Osteoblast (primary cell): ENCODE measurements at places on chromosomes 1 and 21. TPM values are rescaled to one million over a fixed set of nuclear protein-coding genes. Genes with fewer than 3 reads are reported as not detected.

Gene SPRR1B
- total RNA-seq = not detected in 2 replicates

- peak; percentile 37 for DNase-seq
Measured at GRCh38 chr1:20143318-20143717, 4.2 kb downstream of the PLA2G2F start.

- peak; percentile 96 for DNase-seq
Measured at GRCh38 chr1:111203681-111204200, 3.3 kb upstream of the DENND2D start.

Gene IFNLR1
- total RNA-seq = under 0.01 TPM in 1 of 2 replicates, not detected in the other

DNA sequence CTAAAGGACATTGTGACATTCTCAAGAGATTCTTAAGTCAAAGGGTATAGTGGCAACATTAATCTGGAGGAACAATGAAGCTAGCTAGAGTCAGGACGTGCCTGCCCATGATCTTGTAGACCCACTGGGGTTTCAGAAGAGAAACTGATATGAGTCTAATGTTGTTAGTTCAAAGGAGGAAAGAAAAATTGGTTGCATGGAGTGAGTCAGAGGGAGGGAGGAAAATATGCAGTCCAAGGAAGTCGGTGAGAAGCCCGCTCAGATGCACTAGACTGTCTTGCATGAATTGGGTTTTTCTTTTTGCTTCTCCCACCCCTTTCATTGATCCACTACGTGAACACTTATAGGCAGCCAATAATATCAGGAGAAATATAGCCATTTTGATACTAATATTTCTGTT, 53.8 kb upstream of the SYT14 start:
- DNase-seq = peak; percentile 86

Gene VSIG8
- total RNA-seq = not detected in 2 replicates

DNA sequence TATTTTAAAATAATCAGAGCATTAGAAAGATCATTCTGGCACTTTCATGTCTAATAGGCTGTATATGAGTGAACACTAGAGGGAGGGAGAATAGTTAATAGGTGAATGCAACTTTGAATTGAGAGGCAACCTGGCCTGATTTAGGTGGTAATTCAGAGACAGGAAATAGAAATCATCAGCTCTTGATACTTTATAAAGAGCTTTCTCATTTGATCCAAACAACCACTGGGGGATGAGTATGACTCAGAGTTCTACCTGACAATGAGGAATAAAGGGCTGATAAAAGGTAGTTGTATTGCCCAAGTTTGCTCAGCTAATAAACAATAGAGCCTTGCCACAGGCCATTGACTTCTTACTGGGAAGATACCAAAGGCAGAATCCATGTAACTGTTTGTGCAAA, 5.2 kb upstream of the FAM89A start:
- DNase-seq = no peak

Gene MX1
- total RNA-seq = 28.3 and 33.3 TPM in 2 replicates

Gene TRIM67
- 0.29 and 0.36 TPM in 2 replicates for total RNA-seq

DNA sequence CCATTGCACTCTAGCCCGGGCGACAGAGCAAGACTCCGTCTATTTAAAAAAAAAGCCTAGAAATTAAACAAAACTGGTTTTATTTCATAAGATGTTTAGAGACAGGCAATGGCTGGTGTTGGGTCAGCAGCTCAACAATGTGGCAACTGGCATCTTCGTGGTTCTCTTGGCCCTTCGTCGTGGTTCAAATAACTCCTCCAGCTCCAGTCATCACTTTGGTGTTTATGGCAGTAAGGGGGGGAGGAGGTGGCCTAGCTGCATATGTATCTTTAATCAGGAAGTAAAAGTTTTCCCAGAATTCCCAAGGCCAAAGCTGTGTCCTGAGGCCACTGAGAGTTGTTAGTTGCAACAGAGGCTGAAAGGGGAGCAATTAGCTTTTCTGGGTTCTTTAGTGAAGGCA, 13.0 kb upstream of the LTN1 start:
- peak; percentile 41 for DNase-seq

- no peak for DNase-seq
Measured at GRCh38 chr1:157155658-157156057, 17.5 kb upstream of the ETV3 start.

- DNase-seq = no peak
Measured at GRCh38 chr1:92968138-92969032, 7.1 kb upstream of the DIPK1A start.

Gene OR2L5
- not detected in 2 replicates for total RNA-seq

Gene ELF3
- total RNA-seq = under 0.01 TPM in 2 replicates

GRCh38 chr1:165355139-165355976, 1.2 kb downstream of the LMX1A start:
- peak; percentile 73 for DNase-seq
